ENCODE measurements at places on chromosomes 6 and 20.

- no peak for DNase-seq
These were observed 406.3 kb downstream of the PREX1 start for GRCh38 chr20:48421547-48421946.

DNA sequence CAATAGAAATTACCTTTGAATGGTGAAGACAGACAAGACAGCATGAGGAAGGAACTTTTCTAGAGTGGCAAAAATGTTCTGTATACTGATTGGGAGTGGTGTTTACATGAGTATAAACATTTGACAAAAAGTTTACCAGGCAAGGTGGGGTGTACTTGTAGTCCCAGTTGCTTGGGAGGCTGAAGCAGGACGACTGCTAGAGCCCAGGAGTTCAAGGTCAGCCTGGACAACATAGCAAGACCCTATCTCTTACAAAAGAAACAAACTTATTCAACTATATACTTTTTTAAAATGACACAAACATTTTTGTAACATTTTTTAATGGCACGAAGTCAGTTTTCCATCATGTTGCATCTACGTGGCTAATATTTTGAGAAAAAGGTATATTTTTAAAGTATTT lies 40.5 kb downstream of the ZHX3 start:
- no peak for DNase-seq

DNA sequence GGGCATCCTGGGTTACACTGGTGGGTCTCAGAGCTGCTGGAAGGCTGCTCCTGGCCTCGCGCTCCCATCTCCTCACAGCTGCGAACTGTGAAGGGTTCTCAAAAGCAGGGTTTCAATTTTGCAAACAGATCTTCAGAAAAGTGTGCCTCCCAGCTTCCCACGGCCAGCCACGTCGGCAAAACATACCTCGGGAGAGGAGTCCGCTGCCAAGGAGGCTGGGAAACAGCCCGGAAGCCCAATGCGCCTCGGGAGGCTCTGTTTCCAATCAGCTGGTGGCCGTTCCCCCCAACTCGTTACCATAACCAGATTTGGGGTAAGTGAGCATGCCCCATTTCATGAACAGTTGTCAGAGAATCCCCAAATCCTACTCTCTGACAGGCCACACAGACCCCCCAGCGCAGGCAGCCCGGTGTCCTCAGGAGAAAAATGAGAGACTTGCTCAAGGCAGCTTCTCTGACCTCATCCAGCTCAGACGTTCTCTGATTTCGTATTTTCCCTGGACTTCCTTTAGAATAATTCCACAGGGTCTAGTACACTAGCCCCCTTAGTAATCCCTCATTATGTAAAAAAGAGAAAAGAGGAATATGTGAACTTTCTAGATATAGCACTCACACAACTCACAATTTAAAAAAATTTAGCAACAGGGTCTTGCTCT lies 98.4 kb downstream of the SNX5 start:
- DNase-seq: no peak

- DNase-seq: no peak
These were observed 3.2 kb upstream of the RFPL4B start for GRCh38 chr6:112343977-112344376.

DNA sequence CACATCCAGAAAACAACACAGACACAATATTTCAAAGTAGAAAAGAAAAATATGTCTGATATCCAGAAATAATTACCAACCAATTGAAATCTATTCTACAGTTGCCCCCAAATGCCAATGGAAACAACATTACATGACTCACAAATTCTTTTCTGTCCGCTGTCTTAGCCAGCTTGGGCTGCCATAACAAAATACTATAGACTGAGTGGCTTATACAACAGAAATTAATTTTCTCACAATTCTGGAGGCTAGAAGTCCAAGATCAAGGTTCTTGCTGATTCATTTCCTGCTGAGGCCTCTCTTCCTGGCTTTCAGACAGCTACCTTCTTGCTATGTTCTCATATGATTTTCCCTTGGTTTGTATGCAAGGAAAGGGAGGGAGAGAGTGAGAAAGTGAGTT lies 698.1 kb downstream of the DHX35 start:
- no peak for DNase-seq
